ENCODE measurements at places on chromosomes 3 and 15. TPM values are rescaled to one million over a fixed set of nuclear protein-coding genes. Genes with fewer than 3 reads are reported as not detected.

The TRH gene
- not detected for total RNA-seq

The SLC6A20 gene
- total RNA-seq, result not detected

The SNX22 gene
- total RNA-seq, result 0.40 TPM

The C15orf62 gene
- not detected for total RNA-seq

The SYNM gene
- 0.65 TPM for total RNA-seq

The KY gene
- total RNA-seq, result 0.16 TPM

The ROPN1 gene
- total RNA-seq, result not detected

The GOLGA6D gene
- not detected for total RNA-seq

Data from epithelial cell of alveolus of lung (primary cell).